Activated CD8-positive, alpha-beta T cell treated with anti-CD3 and anti-CD28 coated beads for 36 hours (primary cell): ENCODE measurements at places on chromosomes 13 and 19. TPM values are rescaled to one million over a fixed set of nuclear protein-coding genes. Genes with fewer than 3 reads are reported as not detected.

The CEACAM3 gene
- total RNA-seq = not detected

The C19orf67 gene
- not detected for total RNA-seq

The IGFLR1 gene
- total RNA-seq = 140 TPM

The CEACAM19 gene
- 1.3 TPM for total RNA-seq

DNA sequence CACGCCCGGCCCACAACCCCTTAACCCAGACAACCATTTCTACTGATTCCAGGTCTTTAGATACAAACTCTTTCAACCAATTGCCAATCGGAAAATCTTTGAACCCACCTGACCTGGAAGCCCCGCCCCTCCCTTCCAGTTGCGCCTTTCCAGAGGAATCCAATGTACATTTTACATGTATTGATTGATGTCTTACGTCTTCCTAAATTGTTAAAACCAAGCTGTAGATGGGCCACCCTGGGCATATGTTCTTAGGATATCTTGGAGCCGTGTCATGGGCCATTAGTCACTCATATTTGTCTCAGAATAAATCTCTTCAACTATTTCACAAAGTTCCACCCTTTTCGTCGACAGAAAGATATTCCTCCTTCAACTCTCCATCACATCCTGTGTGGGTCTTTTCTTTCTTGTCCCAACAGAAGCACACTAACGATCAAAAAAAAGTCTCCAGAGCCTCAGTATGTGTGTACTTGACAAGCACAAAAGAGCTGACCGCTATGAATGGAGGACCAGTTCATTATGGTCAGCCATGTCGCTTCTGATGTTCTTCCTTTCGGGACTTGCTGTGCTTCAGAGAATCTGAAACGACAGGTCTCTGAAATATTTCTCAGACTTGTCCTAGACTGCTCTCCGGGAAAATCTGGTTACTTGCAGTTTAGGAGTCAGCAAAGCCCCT, 601 bp upstream of the ZNF749 start:
- H3K27ac ChIP-seq = peak overlapping the region; percentile 90
- H3K4me1 ChIP-seq = peaks cover 28% of the 10 kb centered on the region
- DNase-seq = no peak
- peaks cover 43% of the 10 kb centered on the region for H3K36me3 ChIP-seq
- no peaks in the 10 kb centered on the region for H3K27me3 ChIP-seq

DNA sequence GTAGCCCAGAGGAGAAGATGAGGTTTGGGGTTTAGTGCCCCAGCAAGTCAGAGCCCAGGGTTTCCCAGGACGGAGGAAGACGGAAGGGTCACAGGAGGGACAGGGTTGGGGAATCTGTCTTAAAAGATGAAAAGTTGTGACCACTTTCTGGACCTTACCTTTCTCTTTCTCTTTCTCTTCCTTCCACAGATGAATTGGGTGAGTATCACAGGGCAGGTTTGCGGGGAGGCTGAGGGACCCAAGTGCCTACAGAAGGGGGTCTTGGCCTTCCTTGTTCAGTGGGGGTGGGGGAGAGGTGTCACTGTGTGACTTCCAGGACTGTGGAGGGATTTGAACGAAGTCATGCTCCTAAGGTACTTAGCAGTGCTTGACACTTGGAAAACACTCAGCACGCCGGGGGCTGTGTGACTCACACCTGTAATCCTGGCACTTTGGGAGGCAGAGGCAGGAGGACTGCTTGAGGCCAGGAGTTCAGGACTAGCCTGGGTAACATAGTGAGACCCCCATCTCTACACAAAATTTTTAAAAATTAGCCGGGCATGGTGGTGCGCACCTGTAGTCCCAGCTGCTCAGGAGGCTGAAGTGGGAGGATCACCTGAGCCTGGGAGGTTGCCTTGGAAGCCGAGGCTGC, 8.5 kb downstream of the RELB start:
- no peak overlapping the region for H3K4me3 ChIP-seq
- DNase-seq = no peak

GRCh38 chr13:78524936-78525335, 78.4 kb downstream of the POU4F1 start:
- no peaks in the 10 kb centered on the region for H3K36me3 ChIP-seq

DNA sequence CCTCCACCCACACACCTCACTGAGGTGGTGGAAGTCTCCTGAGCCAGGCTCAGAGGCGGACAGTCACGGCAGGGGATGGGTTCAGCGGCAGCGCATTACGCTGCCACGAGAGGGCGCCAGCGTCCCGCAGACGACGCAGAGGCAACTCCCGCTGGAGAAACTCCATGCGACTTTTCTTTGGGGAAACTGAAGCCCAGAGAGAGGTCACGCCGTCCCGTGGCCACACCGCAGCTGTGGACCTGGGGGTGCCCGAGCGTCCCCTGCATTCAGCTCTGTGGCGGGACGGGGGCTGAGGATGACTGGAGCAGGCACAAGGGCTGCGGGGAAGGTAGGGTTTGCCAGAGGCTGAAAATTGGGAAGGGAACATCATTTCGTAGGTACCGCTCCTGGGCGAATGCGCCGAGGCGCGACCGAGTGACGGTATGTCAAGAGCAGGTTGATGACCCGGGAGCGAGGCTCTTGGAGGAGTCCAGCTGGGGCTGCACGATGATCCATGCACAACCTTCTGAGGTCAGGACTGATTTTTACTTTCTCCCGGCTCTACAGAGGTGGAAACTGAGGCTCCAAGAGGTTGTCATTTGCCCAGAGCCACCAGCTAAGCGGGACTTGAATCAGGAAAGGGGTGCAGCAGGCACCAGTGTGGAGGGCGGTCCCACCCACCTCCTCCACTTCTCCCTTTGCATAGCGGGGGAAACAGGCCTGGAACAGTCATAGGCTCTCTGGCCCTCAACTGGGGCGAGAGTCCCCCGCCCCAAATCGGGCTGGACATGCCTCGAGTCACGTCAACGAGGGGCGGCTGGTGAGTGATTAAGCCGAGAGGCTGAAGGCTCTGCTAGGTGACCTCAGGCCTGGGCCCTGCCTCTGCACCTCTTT, 690 bp upstream of the ARRDC2 start:
- peaks cover 29% of the 10 kb centered on the region for H3K4me1 ChIP-seq
- peaks cover 36% of the 10 kb centered on the region for H3K36me3 ChIP-seq
- H3K27ac ChIP-seq = peak overlapping the region; percentile 82
- peak overlapping the region; percentile 77 for H3K4me3 ChIP-seq
- no peaks in the 10 kb centered on the region for H3K27me3 ChIP-seq
- peak; percentile 85 for DNase-seq

GRCh38 chr19:17496337-17496997, 15.0 kb upstream of the PGLS start:
- no peak overlapping the region for H3K27ac ChIP-seq
- peaks cover 21% of the 10 kb centered on the region for H3K4me1 ChIP-seq
- no peak overlapping the region for H3K4me3 ChIP-seq
- DNase-seq = peak; percentile 92
- no peaks in the 10 kb centered on the region for H3K27me3 ChIP-seq

DNA sequence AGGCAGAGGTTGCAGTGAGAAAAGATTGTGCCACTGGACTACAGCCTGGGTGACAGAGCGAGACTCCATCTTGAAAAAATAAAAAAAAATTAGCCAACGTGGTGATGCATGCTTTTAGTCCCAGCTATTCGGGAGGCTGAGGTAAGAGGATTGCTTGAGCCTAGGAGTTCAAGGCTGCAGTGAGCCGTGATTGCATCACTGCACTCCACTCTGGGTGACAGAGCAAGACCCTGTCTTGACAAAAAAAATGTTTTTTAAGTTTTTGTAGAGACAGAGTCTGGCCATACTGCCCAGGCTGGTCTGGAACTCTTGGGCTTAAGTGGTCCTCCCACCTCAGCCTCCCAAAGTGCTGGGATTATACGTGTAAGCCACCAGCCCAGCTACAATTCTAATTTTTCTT, 22.4 kb upstream of the LSM14A start:
- H3K27me3 ChIP-seq = peaks cover 1% of the 10 kb centered on the region
- no peaks in the 10 kb centered on the region for H3K4me1 ChIP-seq
- no peak overlapping the region for H3K4me3 ChIP-seq
- H3K27ac ChIP-seq = no peak overlapping the region
- no peak for DNase-seq

GRCh38 chr13:20411638-20412342, 113.9 kb downstream of the CRYL1 start:
- peaks cover 24% of the 10 kb centered on the region for H3K4me1 ChIP-seq
- no peaks in the 10 kb centered on the region for H3K27me3 ChIP-seq
- H3K4me3 ChIP-seq = peak overlapping the region; percentile 26
- H3K27ac ChIP-seq = peak overlapping the region; percentile 88
- DNase-seq = peak; percentile 82

DNA sequence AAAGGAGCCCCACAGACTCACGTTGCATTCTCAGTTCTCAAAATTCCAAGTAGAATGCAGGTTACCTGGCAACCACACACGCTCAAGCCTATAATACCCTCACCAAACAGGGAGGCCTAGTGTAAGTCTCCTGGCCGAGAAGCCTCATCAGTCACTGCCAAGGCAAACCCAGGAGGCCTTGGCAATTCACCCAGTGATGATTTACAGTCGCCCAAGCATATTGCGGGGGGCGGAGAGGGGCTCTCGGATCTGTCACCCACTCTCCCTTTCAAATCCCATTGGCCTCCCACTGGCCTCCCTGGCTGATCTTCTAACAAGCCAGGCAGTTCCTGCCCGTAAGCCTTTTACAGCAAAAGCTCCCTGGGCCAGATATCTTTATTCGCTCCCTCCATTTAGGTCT, 1.1 kb downstream of the AKAP8L start:
- H3K4me1 ChIP-seq = peaks cover 44% of the 10 kb centered on the region
- no peak for DNase-seq
- H3K27me3 ChIP-seq = no peaks in the 10 kb centered on the region

- H3K36me3 ChIP-seq = no peaks in the 10 kb centered on the region
- no peaks in the 10 kb centered on the region for H3K27me3 ChIP-seq
- no peak overlapping the region for H3K27ac ChIP-seq
- no peak overlapping the region for H3K4me3 ChIP-seq
Observed at GRCh38 chr13:68944272-68944671, 1163.4 kb upstream of the ATXN8OS start.
